ENCODE measurements at places on chromosomes 3 and 15.

GRCh38 chr3:134462331-134462941, 23.3 kb downstream of the ANAPC13 start:
- DNase-seq, result no peak

DNA sequence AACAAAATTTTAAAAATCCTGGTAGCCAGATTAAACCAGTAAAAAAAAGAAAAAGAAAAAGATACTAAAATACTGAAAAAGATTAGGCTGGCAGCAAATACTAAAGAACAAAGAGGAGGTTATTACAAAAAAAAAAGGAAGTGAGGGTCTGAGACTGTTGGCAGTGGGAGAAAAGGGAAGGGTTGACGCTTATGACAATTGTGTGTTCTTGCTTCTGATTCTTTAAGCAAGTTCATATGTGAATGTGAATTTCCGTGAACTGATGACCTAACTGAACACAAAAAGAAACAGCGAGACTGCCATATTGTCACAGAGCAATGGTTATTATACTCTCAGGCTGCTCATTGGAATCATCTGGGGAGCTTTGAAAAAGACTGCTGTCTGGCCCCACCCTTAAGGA, 56.5 kb downstream of the ATP13A4 start:
- no peak for DNase-seq

- no peak for DNase-seq
These were observed 27.2 kb upstream of the LMOD3 start for GRCh38 chr3:69149586-69149985.

DNA sequence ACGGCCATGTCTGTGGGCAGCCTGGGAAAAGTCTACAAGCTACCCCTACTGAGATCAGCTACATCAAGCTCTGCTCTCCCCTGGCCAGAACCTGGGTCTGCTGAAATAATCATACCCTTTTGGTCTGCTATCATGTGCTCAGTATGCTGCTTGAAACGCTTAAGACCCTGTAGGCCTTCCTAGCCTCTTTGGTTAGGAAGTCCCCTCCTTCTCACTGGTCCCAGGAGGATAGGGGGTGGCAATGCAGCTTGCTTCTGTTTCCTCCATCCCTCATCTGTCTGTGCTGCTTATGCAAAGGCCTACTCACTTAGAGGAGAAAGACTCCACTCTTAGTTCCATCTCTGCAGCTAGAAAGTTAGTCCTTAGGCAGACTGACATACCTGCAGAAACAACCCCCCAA, 118.2 kb upstream of the RASGRP1 start:
- no peak for DNase-seq

Data from GF-D8 (cell line).